ENCODE measurements at places on chromosomes 3 and 15.
A peak's percentile ranks its signal among the peaks of the same experiment; 100 is the strongest.

GRCh38 chr3:175914785-175915184 is 1055.7 kb downstream of the NAALADL2 start:
- no peak for DNase-seq
- no peaks in the 10 kb centered on the region for H3K4me1 ChIP-seq
- no peak overlapping the region for H3K27ac ChIP-seq
- H3K4me3 ChIP-seq: no peak overlapping the region

DNA sequence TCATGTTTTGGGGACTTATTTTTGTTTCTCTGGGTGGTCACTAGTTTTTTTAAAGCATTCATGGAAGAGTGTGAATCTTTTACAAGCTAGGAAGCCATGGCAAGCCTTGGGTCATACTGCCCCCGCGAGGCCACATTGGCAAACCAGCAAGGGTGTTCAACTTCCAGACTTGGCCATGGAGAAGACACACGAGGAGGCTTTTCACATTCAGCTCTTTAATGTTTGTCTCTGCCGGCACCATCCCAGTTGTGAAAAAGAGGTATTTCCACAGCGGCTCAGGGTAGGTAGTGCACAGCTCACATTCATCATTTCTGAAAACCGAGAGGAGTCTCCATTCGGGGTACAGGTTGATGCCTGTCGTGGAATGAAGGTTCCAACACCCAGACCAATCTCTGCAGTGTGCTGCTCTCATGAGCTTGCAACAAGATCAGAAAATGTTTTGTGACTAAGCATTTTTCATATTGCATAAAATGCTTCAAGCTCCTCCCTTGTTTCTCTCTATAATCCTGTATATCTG is 7.7 kb downstream of the CCR5 start:
- peaks cover 16% of the 10 kb centered on the region for H3K4me1 ChIP-seq
- H3K36me3 ChIP-seq: no peaks in the 10 kb centered on the region
- DNase-seq: peak; percentile 73

DNA sequence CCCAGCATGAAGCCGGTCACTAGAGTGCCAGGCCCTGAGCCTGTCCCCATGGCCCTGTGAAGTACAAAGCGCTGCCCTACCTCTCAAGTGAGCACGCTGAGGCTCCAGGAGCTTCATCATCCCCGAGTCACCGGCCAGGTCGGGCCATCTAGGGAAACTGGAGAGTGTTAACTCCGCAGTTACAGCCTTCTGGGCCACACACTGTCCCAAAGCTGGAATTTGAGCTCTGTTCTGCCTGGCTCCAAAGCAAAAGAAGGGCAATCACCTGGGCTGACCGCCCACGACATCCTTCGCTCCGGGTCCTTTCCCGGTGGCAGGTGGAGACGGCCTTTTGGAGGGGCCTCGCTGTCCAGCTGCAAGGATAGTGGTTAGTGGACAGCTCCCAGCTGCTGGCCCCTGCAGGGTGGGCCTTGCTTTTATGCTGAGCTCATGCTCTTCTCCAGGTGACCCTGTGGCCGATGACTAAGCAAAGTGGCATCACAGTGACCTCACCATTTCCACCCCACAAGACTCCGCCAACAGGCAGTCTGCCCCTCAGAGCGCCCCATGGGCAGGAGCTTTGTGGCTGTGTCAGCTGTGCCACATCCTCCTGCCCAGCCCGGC is 3.5 kb upstream of the MUC4 start:
- no peak overlapping the region for H3K27ac ChIP-seq
- DNase-seq: no peak
- H3K36me3 ChIP-seq: no peaks in the 10 kb centered on the region
- H3K4me3 ChIP-seq: no peak overlapping the region
- peaks cover 63% of the 10 kb centered on the region for H3K27me3 ChIP-seq

GRCh38 chr3:159607856-159608255 is 380.8 kb upstream of the IL12A start:
- no peak overlapping the region for H3K27ac ChIP-seq
- no peaks in the 10 kb centered on the region for H3K36me3 ChIP-seq
- H3K4me3 ChIP-seq: no peak overlapping the region
- DNase-seq: no peak
- no peaks in the 10 kb centered on the region for H3K4me1 ChIP-seq
- no peaks in the 10 kb centered on the region for H3K27me3 ChIP-seq

DNA sequence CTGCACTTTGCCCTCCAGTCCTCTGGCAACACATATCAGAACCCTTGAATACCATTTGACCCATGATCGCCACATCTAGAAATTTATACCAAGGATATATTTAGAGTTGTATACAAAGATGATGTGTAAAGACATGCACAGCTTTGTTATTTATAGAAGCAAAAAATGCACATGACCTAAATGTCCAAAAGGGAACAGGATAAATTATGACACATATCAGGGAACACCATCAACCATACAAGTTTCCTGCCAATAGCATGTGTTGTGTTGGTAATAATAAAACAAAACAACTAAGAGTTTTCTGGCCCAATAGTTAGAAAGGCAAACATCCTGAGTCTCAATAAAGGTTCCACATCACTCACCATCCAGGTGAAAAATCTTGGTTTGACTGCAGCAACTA is 51.5 kb downstream of the AAGAB start:
- H3K27ac ChIP-seq: no peak overlapping the region
- peaks cover 86% of the 10 kb centered on the region for H3K36me3 ChIP-seq
- H3K4me3 ChIP-seq: no peak overlapping the region
- no peaks in the 10 kb centered on the region for H3K27me3 ChIP-seq
- no peak for DNase-seq
- H3K4me1 ChIP-seq: no peaks in the 10 kb centered on the region

Data from MCF 10A (cell line).